ENCODE measurements at places on chromosomes 12 and 14.
A peak's percentile ranks its signal among the peaks of the same experiment; 100 is the strongest.

- no peak for DNase-seq
Measured at GRCh38 chr14:31582286-31582691, 21.1 kb downstream of the NUBPL start.

DNA sequence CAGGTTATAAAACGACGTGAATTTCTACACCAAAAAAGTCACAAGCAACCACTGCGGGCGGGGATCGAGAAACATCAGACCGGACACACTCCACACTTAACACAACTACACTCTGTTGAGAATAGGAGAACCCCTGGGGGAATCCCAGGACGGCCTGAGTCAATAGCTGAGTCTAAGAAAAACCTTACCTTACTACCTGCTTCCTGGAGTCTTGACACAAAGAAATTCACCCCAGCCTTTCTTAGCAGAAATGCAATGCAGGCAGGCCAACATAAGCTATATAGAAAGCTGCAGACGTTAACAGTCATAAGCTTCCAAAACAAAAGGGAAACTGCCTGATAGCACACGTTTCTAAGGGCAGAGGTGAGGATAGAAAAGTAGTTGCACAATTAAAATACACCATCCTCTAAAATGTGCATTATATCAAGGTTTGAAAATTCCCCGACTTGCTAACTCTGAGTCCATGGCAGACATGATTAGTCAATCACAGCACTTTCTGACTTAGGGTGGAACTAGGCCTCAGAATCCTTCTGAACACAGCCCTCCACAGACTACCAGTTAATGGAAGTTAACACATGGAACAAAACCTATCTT is 68.0 kb downstream of the CCDC88C start:
- peak; percentile 50 for DNase-seq

- no peak for DNase-seq
Measured at GRCh38 chr12:93427779-93428564, 13.8 kb downstream of the UBE2N start.

GRCh38 chr12:126507231-126507630 is 1442.0 kb downstream of the AACS start:
- no peak for DNase-seq

DNA sequence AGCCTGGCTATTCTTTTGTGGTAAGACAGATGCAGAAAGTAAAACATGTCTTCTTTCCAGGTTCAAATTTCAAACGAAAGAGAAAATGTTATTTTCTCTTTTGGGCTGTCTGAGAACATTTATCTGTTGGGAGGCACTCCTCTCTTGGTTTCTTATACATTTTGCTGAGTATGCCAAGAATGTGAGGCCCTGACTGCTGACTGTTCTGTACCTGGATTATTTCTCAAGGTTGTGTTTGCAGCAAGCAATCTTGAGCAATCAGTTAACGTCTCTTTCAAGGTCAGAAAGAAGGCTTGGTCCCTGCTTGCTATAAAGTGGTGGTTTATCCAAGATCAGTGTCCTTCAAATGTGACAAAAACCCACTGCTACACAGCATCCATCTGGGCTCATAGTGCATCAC is 9.8 kb downstream of the SSTR1 start:
- no peak for DNase-seq

DNA sequence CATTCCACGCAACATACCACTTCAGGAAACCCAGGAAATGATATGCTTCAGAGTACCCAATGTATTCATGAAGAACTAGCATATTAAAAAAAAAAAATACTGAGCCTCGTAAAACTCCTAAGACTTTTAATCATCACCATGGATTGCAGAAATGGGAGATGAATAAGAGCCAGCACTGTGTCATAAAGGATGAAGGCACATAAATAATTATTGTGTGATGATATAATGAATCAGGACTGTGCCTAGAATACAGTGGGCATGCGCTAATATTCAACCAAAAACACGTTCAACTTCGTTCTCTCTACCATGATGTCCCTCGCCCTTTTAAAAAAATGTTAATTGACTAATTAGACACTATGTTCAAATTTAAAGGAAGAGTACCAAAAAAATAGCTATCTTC is 68.7 kb downstream of the CIT start:
- DNase-seq = no peak

DNA sequence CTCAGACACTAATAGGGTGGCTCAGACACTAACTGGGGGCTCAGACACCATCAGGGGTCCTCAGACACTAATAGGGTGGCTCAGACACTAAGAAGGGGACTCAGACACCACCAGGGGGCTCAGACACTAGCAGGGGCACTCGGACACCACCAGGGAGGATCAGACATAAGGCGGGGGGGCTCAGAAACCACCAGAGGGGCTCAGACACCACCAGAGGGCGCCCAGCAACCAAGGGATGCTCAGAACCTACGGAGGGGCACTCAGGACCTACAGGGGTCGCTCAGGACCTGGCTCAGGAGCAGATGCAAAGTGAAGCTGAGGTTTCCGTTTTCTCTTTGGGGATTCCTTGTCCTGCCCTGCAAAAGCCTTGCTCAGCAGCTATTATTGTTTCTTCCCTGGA is 448.5 kb downstream of the TMEM121 start:
- peak; percentile 73 for DNase-seq

DNA sequence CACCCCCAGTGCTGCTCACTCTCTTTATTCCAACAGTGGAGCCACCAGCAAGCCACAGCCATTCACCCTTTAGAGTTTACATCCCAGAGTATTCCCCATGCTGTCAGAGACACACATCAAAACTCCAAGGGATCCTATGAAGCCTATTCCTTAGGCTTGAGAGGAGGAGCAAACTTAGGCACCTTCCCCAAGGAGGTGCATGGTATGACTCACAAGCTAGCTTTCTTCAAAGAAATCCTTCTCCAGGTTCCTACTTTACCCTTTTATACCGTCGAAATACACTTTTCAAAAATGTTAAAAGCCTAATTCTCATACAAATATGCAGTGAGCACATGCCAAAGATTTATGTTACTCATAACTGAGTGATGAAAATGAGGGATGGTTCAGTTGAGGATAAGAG is 175.4 kb downstream of the ETNK1 start:
- DNase-seq = no peak

Measured in immature natural killer cell (primary cell).